ENCODE measurements at places on chromosomes 1 and 21.

- no peak for DNase-seq
Measured at GRCh38 chr1:210727709-210728108, 399.0 kb downstream of the HHAT start.

GRCh38 chr1:190663962-190664361 lies 186.3 kb upstream of the BRINP3 start:
- no peak for DNase-seq

GRCh38 chr1:10387677-10388386 lies 11.0 kb upstream of the PGD start:
- DNase-seq = no peak

GRCh38 chr1:169090308-169090899 lies 16.1 kb upstream of the ATP1B1 start:
- no peak for DNase-seq

DNA sequence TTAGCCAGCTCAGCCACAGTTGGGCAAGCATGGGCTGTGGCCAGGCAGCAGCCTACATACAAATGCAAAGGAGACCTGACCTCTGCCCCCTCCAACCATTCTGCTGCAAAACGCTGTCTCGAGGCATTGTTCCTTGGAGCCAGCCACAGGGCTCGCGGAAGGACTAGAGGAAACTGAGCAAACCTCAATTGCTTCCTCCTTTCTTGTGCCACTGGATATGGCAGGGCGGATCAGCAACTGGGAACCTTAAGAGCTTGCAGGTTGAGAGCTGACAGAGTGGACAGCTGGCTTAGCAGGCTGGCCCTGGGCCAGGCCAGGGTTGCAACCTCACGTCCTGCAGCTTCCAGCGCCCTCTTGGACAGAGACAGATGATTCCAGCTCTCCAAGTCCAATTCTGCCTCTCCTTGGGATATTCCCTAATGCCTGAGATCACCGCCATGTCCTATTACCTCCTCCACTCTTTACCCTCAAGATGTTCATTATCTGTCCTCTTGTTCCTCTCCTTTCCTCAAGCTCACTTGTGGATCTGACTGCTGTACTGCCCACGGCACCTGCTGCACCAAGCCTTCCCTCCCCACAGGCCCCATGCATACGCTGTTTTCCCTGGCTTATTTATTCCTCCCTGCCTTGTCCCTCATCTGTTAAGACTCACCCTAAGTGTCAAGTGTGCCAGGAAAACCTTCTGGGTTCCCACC lies 67.5 kb downstream of the SDC3 start:
- DNase-seq = no peak

DNA sequence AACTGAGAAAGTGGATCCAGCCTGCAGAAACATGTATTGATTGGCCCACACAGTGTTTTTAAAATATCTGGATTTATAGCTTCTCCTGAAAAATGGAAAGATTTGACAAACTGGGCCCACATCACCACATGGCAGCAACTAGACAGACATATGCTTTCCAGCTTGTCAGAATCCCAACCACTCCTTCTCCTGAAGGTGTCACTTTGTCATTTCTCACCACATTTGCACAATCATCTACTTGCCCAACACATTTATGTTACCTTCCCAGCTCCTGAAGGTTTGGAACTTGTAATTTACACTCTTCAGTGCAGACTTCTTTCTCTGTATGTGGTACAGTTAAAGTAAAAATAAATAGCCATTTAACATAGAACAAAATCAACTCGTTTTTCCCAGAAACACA lies 126.1 kb upstream of the KIAA1614 start:
- DNase-seq = no peak

DNA sequence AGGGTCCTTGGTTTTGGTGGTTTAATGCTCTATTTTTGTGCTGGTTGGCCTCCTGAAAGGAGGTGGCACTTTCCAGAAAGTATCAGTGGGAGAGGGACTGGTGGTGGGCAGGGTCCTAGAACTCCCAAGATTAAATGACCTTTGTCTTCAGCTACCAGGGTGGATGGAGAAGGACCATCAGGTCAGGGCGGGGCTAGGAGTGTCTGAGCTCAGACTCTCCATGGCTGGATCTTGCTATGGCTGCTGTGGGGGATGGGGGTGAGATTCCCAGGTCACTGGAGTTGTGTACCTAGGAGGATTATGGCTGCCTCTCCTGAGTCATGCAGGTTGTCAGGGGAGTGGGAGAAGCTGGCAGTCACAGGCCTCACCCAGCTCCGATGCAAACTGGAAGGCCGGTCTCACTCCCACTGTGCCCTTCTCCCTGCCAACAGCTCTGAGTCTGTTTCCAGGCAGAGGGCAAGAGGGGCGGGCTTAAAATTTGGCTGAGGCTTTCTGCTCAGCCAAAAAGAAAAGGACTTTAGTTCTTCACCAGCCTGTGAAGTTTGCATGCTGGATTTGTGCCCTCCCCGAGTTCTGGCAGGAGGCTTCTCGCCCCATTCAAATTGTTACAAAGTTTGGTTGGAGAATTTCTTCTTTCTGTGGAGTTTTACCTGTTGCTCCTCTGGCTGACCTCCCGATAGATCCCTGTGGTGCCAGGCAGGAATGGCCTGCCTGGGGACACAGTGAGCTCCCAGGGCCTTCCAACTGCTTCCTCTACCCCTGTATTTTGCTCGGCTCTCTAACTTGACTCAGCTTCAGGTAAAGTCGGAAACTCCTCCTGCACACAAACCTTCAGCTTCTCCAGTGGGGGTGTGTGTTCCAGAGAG lies 13.1 kb upstream of the KYAT3 start:
- DNase-seq = no peak

DNA sequence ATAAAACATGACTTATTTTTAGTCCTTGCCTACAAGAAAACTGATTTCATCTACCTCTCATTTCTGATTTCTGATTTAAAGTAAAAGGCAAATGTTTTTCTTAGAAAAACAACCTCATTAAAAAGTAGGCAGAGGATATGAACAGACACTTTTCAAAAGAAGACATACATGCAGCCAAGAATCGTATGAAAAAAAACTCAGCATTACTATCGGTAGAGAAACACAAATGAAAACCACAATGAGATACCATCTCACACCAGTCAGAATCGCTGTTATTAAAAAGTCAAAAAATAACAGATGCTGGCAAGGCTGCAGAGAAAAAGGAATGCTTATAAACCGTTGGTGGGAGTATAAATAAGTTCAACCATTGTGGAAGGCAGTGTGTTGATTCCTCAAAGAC lies 16.2 kb downstream of the ODR4 start:
- DNase-seq = no peak

GRCh38 chr1:204846546-204846945 lies 24.1 kb upstream of the NFASC start:
- DNase-seq = peak; percentile 48

- no peak for DNase-seq
Measured at GRCh38 chr1:109878531-109879104, 32.0 kb upstream of the CSF1 start.

Data from NCI-H510A (cell line).